Sciatic nerve (tissue), 2 donors: ENCODE measurements at places on chromosomes 7 and 10.
A peak's percentile ranks its signal among the peaks of the same experiment; 100 is the strongest.

GRCh38 chr7:33039903-33040292 is 22.7 kb downstream of the NT5C3A start:
- DNase-seq, result no peak

- no peak for DNase-seq
These were observed 28.6 kb downstream of the HECW1 start for GRCh38 chr7:43141091-43141490.

DNA sequence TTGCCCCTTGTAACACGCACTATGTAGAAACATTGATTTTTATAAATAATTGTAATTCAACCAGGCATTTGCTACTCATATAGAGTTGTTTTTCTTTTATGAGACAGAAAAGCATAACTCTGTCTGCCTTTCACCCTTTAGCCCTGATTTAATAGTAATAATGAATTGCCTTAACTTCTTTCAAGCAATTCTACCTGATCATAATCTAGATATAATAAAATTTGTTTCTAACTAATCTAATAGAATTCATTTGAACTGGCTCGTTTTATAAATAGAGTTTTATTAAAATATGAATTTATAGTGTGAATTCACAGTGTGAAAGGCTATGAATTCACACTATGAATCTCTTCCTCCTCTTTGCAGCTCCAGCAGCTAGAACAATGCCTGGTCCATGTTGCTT is 184.1 kb upstream of the PTN start:
- DNase-seq, result no peak

- no peak for DNase-seq
These were observed 441.7 kb downstream of the TYW1 start for GRCh38 chr7:67438198-67438882.

DNA sequence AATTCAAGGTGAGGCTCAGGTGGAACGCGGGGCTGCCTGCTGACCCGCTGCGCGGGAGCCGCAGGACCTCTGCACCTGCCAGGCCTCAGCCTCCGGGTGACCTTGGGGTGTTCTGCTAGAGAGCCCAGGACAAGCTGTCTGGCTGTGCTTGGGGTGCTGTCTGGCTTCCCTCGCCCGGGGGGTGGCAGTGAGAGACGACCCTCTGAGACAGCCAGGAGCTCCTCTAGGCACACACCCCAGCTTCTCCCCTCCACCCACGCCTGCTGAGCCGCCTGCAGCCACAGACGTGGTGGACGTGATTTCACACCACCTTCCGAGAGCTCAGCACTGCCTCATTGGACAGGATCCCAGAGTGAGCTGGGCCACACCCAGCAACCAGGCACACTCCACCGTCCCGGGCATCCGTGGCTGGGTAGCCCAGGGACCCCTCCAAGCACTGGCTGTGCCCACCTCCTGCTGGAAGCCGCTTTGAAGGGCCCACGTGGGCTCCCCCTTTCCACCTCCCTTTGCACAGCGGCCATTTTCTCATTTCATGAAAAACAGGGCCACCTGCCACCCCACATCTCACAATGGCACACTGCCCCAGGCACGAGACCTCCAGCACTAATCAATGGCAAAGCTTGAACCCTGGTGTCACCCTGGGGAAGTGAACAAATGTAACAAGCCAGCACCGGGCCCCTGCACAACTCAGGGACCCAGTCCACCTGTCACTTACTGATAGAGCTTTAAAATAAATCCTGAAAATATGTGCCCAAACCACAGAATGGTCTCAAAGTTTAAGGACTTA is 35.0 kb downstream of the ZFAND2A start:
- peak; percentile 57 for DNase-seq

- DNase-seq, result peak; percentile 70
These were observed 60.8 kb upstream of the ITGA8 start for GRCh38 chr10:15780353-15781135.
